GM04503 (cell line): ENCODE measurements at places on chromosomes 12 and 14.

DNA sequence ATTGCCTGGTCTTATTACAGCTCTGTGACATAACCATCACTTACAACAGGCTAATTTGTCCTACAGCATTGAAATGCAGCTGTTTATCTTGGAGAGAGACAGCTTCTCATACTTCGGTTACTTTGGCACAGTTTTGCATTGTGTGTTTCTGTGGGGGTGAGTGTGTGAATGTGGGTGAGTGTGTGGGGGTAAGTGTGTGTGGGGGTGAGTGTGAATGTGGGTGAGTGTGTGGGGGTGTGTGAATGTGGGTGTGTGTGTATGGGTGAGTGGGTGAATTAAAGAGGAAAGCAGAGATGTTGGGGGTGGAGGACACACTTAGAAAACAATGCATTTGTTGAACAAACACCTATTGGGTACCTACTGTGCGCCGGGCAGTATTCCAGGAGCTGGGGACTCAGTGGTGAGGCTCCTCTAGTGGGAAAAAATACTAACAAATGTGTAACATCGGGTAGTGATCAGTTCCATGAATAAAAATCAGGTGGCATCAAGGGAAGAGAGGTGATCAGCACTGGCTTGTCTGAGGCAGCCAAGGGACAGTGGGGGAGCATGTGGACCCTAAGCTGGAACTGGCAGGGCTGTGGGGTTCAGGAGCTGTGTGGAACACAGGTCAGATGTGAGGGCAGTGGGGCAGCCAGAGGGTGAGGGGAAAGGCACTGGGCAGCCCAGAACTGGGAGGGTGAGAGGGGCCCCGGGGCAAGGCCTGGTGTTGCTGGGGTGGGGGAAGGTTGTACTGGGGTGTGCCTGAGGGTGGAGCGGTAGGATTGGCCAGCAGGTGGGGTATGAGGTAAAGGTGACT is 44.1 kb upstream of the AMN start:
- DNase-seq, result no peak

- no peak for DNase-seq
Measured at GRCh38 chr12:100753837-100754236, 40.7 kb upstream of the ANO4 start.

- DNase-seq, result no peak
Measured at GRCh38 chr12:129195081-129195480, 341.8 kb downstream of the GLT1D1 start.

DNA sequence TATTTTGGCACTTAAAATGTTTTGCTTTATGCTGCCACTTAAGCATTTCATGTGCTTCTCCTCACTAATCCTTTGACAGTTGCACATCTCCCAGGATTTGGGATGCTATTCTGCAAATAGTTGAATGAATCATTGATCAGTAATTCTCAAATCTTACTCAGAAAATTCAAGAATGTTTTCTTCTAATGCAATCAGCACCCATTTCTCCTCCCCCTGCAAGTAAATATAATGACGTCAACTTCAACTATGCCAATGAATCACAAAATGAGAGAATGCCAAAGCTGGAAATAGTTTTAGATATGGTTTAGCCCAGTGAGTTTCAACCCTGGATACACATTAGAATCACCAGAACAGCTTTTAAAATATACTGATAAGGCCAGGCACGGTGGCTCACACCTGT is 2.1 kb upstream of the BLOC1S1 start:
- DNase-seq, result peak; percentile 80

- DNase-seq, result no peak
Measured at GRCh38 chr12:88334271-88334670, 192.2 kb downstream of the TMTC3 start.

GRCh38 chr14:54332490-54332889 is 64.3 kb upstream of the CDKN3 start:
- no peak for DNase-seq

GRCh38 chr14:104395276-104395675 is 184.3 kb upstream of the C14orf180 start:
- DNase-seq, result no peak
